Activated CD4-positive, alpha-beta T cell treated with anti-CD3 and anti-CD28 coated beads, Interleukin-2, amount 50 U/mL, for 24 hours (primary cell): ENCODE measurements at places on chromosomes 6 and 20.

DNA sequence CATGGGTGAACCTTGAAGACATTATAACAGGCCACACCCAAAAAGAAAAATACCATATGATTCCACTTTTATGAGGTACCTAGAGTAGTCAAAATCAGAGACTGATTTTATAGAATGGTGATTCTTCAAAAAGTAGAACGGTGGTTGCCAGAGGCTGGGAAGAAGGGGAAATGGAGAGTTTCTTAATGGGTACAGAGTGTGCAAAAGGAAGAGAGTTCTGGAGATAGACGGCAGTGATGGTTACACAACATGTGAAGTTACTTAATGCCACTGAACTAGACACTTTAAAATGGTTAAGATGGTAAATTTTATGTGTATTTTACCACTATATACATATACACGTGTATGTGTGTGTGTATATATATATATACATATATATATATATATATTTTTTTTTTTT, 80.8 kb downstream of the PRND start:
- no peak for DNase-seq

DNA sequence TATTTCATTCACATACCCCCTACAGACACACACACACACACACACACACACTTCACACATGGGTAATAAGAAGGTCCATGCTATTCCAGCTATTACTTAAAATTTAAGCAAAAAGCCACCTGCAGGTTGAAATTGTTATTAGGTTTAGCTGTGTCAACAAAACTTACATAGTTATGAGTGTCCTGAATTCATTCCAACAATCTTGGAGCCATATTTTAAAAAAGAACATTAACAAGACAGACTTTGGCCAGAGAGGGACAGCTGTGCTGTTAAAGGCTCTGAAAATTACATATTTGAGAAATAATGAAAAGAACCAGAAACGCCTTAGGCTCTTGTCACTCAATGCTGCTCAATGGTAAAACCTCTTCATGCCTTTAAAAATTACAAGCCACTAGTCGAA, 455.3 kb downstream of the EPM2A start:
- DNase-seq, result no peak

GRCh38 chr20:33852626-33853506, 41.7 kb downstream of the CHMP4B start:
- no peak for DNase-seq

GRCh38 chr6:162854734-162855191, 127.0 kb downstream of the PACRG start:
- no peak for DNase-seq

- no peak for DNase-seq
Measured at GRCh38 chr6:100462706-100463629, 1.8 kb downstream of the SIM1 start.

DNA sequence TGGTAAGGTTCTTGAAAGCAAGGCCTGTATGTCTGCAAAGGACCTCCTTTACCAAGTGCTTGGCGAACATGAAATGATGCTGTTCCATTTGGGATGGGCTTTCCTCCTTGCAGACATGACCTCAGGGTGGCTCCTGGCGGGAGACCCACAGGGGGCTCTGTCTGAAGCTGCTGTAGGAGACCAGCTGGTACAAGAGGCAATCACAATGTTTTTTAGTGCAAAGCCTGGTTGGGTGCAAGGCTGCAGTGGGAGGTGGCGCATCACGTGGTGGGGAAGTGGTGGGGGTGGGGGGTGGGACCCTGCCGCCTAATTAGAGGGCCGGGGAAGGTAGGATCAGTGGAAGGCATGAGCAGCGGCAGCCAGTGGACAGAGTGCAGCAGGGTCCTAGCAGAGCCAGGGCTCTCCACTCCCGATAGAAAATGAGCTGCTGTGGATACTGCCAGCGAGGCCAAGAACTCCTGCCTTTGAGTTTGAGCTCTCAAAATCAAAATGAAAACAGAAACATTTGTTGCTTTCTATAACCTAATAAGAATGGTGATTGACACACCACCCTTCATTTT, 9.1 kb upstream of the ARMC2 start:
- no peak for DNase-seq

DNA sequence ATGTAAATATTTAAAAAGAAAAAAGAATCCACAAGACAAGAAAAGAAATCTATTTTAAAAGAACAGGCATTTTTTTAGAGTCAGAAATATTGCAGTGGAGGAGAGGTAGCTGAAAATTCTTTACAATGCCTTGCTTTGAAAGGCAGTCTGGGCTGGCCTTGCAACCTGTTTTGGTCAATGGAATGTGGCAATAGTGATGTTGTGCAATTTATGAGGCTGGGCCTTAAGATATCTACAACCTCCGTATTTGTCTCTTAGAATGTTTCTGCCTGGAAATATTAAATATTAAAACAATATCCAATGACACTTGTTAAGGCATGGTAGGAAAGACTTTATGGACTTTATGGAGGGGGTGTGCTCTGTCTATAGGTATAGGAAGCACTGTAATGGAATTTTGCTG, 14.8 kb upstream of the SCGN start:
- no peak for DNase-seq

DNA sequence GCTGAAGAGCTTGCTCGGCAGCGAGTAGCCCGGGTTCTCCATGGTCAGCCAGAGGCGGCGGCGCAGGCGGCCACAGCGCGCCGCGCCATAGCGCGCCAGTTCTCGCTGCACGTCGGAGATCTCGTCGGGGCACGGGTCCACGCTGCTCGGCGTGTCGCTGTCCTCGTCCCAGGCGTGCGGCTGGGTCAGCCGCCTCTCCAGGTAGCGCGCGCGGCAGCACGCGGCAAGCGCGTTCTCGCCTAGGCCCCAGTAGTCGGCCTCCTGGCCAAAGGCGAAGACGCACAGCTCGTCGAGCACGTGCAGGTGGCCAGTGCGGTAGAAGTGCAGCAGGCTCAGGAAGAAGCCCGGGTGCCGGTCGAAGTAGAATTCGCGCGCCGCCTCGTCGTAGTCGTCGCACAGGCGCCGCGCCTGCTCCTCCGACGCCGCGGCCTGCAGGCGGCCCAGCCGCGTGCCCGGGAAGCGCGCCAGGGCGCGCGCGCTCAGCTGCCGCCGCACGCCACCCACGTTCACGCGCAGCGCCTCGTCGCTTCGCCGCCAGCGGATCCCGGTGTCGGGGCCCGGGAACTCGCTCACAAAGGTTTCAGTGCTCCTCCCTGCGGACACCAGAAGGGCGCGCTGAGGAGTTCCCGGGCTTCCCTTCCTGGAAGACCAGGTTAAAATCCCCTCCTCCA, 2.7 kb downstream of the KCNS1 start:
- no peak for DNase-seq

- DNase-seq, result no peak
Measured at GRCh38 chr6:109966299-109966698, 11.8 kb upstream of the GPR6 start.

DNA sequence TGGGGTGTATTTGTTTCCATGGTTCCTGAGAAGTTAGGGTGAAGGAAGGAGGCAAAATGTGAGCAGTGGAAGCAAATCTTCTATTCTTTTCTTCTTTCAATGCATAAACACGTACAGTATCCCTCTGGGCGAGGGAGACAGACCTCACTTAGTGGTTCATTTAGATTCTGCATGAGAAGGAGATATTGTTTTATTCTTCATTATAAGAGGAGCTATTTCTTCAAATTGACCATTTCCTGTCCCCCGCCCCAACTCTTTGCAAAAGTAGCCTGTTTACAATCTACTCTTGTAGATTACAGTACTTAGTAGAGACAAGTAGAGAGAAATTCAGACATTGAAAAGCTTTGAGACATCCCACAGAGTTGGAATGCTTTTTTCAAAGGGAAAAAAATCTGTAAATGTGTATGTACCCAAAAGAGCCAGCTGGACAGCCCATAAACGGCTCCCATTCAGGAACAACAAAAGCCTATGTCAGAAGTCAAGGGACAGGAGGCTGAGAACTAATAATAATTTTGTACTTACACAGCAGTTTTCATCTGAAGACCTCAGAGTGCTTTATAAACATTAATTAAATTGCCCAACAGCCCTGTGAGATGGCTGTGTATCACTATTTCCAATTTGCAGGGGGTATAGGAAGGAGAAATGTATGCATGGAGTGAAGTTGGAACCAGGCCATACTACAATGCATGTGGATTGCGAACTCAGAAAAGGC, 23.9 kb downstream of the CD83 start:
- DNase-seq, result no peak

- no peak for DNase-seq
Measured at GRCh38 chr6:22892452-22892851, 323.1 kb downstream of the HDGFL1 start.

DNA sequence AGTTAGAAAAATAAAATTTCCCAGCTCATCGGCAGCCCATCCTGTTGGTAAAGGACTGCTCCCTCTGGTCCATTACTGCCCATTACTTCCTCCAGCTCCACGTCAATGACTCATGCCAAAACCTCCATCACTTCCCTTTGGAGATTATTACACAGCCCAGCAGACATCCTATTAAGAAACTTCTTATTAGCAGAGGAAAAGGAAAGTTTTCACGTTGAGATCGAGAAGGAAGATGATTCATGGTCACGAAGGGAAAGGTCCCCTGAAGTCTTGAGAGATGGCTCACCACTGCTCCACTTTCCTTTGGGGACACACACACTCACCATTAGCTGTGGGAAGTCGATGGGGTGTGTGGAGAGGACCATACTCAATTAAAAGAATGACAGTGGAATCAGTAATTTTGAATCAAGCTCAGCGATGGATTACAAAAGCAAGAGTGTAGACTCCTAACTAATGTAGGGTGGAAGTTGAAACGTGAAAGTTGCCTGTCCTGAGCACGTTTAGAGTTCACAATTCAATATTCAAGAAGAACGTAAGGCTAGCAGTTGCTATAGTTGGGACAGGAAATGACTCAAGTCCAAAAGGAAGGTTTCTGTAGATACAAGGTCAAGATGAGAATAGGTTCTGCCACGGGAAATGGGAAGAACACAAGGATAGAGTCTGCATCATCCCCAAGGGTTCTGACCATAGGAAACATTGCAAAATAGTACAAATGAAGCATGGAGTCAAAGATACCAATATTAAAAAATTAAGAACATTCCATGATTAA, 21.6 kb downstream of the SASH1 start:
- no peak for DNase-seq

GRCh38 chr20:43492101-43492500, 15.4 kb upstream of the L3MBTL1 start:
- DNase-seq, result no peak

DNA sequence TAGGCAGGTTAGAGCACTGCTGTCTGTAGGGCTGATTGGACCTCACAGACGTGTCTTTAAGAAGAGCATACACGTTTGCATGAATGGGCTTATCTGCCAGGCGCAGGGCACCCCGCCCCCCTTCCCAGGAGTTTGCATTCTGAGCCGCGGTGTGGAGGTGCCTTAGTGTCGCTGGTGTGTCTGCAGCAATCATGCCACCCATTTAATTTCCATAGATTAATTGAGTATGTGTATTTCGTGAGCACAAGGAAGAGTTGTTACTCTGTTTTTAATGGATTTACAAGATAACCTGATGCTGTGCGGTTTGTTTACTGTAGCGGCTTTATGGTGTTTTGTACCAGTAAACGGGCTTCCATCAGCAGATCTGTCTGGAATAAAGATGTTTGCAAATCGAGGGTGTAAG, 107.7 kb downstream of the ZDHHC14 start:
- DNase-seq, result no peak

DNA sequence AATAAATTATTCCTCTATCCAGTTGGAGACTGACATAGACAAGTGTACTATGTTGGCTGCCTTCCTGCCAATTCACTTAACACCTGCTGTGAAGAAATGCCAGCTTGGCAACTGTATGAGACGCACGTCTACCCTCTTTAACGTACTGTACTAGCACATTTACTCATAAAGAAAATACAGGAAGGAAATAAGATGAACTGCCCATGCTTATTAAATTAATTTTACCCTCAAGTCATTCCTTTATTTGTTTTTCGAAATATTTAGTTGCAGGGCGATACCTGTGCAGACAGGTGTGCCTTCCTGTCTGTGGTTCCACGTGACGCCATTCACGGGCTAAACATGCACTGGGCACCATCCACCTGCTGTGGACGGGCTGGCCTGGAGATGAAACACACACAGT, 52.0 kb downstream of the PSMG4 start:
- no peak for DNase-seq

GRCh38 chr20:50821257-50821921, 26.5 kb downstream of the BCAS4 start:
- no peak for DNase-seq

GRCh38 chr6:41650120-41650519, 11.9 kb downstream of the MDFI start:
- DNase-seq, result no peak

DNA sequence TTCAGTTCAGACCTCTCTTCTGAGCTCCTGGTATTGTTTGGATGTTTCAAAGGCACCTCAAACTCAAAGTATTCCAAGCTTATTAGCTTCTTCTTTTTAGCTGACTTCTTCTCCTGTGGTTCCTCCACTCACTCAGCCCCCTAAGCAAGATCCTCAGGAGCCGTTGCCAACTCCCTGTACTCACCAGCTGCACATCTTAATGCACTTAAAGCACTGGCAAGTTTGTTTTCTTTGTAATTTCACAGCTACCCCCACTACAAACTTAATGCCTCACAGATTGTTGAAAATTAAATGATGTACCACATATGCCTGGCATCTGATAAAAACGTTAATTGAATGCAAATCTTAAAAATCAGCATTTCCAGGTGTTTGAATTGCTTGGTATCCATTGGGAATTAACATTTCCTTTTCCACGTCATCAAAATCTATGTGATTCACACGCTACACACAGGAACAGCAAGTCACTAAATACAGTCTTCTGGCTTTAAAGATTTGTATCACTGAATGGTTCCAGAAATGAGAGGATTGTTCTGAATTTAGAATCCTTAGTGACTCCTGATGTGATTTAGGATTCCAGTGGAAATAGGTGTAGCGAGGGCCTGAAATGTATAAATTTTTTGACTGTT, 24.5 kb downstream of the CALHM6 start:
- DNase-seq, result no peak

GRCh38 chr6:43903739-43904290, 133.8 kb downstream of the VEGFA start:
- no peak for DNase-seq

GRCh38 chr20:58625585-58625984, 25.5 kb upstream of the STX16 start:
- no peak for DNase-seq

DNA sequence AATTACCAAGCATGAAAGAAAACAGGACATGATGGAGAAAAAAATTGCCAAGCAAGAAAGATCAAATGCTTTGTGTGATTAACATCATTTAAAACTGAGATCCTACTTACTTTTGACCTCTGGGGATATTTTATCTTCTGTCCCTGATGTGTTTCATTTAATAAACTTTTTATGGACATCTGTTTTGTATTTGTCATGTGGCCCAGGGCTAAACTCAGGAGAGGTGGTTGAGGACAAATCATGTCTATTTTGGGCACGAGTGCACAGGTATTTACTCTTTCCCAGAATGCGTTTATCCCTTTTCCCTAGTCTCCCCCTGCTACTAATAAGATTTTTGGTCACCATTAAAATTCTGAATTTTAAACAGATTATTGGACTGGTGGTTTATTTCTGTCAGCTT, 128.2 kb downstream of the NCOA3 start:
- no peak for DNase-seq

GRCh38 chr6:76439811-76440210, 367.3 kb upstream of the IMPG1 start:
- DNase-seq, result no peak
